ENCODE measurements at places on chromosomes 5 and 9. TPM values are rescaled to one million over a fixed set of nuclear protein-coding genes. Genes with fewer than 3 reads are reported as not detected.

Gene KCNT1
- total RNA-seq: not detected

Gene TXNDC8
- total RNA-seq: not detected

Gene ANKRD33B
- total RNA-seq: 13.3 TPM

Gene FAM221B
- total RNA-seq: not detected

Gene SOX30
- 0.12 TPM for total RNA-seq

Gene FAT2
- total RNA-seq: not detected

Gene PCDHGA3
- 0.34 TPM for total RNA-seq

Gene TOMM5
- 83.9 TPM for total RNA-seq
